ENCODE measurements at places on chromosomes 5 and 9.

- DNase-seq, result no peak
Measured at GRCh38 chr5:119373449-119373858, 17.6 kb downstream of the TNFAIP8 start.

GRCh38 chr5:108028883-108029282 is 353.0 kb downstream of the FBXL17 start:
- DNase-seq, result no peak

DNA sequence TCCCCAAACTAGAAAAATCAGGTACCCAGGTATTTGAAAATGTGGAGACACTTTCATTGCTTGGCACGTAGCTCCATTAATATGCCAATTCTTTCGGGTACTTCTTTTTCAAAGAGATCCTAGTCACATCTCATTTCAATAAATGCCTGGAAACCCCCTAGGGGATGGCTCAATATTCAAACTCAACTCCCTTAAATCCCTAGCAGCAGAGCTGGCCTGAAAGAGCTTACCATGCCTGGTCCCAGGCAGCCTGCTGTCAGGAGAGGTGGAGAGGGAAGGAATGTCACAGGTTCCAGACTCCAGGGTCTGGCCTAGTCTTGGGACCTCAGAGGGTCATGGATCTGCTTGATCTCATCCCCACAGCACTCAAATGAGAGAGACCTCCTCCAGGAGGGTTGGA is 187.1 kb downstream of the SPOCK1 start:
- DNase-seq, result no peak

- no peak for DNase-seq
Measured at GRCh38 chr5:40356248-40356647, 323.5 kb upstream of the PTGER4 start.

DNA sequence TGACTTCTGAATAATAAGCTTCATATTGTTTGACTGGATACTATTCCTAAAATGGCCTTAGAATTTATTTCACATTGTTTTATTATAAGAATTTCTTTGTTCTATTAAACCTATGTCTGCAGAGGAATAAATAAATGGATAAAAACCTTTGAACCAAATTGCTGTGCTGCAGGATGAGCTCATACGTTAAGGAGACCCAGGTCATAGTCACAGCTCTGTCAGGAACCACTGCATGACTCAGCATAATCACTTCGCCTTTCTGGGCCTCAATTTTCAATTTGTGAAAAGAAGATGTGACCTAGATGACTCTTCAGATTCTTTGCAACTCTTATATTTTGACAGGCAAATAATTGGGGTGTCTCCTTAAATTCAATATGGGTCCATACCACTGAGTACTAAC is 36.7 kb upstream of the HMHB1 start:
- no peak for DNase-seq

- DNase-seq, result no peak
Measured at GRCh38 chr9:29945012-29945411, 2371.7 kb upstream of the C9orf72 start.

DNA sequence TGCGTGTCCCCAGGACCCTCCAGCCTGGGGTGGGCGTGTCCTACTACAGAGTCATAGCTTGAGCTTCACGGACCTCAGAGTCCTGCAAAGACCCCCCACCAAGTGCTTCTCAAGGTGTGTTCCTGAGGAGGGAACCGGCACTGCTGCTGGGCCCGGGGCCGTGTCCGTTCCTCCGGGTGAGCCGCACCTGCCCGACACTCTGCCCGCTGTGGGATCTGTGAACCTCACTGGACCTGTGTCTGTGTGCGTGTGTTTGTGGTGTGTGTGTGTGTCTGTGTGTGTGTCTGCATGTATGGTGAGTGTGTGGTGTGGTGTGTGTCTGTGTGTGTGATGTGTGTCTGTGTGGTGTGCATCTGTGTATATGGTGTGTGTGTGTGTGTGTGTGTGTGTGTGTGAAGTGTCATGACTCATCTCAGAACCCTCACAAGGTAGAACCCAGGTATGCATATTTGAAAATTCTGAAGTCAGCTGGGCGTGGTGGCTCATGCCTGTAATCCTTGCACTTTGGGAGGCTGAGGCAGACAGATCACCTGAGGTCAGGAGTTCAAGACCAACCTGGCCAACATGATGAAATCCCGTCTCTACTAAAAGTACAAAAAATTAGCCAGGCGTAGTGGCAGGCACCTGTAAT is 40.9 kb upstream of the RXRA start:
- DNase-seq, result no peak

- no peak for DNase-seq
Measured at GRCh38 chr9:134897584-134898170, 17.1 kb downstream of the FCN2 start.

GRCh38 chr9:72790989-72791388 is 161.9 kb downstream of the ALDH1A1 start:
- DNase-seq, result no peak

GRCh38 chr5:50406877-50407276 is 34.2 kb downstream of the EMB start:
- DNase-seq, result no peak

- no peak for DNase-seq
Measured at GRCh38 chr9:121640076-121640475, 11.4 kb upstream of the DAB2IP start.

GRCh38 chr9:7570107-7570720 is 229.4 kb downstream of the DMAC1 start:
- peak; percentile 11 for DNase-seq

DNA sequence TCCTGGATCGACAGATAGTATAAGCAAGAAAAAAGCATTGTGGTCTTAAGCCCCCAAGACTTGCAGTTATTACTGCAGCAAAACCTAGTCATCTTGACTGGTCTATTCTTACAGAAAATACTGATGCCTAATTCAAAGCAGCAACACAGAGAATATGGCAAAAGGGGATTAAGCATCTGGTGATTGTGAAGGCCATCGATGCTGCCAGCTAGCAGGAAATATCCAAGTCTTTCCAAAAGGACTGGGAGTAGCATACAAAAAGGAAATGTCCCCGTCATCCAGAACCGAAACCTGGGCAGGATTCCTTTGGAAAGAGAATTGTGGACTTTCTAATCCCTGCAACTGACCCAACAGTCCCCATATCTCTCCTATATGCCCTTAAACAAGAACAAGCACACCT is 132.2 kb downstream of the SLF1 start:
- DNase-seq, result no peak

DNA sequence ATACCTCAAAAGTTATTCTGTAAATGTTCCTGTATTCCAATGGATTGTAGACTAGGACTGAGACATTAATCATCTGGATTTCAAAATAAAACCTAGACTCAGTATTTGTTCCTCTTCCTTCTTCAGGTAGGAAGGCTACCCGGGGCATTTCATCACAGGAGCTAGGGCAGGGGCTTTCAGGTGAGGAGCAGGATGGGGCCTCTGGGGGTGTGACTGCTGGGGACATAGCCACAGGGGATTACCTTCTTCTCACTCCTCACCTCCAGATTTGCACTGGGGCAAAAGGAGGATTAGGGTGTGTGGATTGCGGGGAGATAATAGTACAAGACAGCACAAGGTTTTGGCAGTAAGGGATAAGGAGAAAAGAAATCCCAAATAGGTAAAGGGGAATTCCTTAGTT is 37.9 kb upstream of the SRP19 start:
- no peak for DNase-seq

GRCh38 chr5:88298425-88298824 is 29.8 kb upstream of the TMEM161B start:
- no peak for DNase-seq

Measured in keratinocyte (primary cell).